8988T (cell line): ENCODE measurements at places on chromosomes 4 and X.

DNA sequence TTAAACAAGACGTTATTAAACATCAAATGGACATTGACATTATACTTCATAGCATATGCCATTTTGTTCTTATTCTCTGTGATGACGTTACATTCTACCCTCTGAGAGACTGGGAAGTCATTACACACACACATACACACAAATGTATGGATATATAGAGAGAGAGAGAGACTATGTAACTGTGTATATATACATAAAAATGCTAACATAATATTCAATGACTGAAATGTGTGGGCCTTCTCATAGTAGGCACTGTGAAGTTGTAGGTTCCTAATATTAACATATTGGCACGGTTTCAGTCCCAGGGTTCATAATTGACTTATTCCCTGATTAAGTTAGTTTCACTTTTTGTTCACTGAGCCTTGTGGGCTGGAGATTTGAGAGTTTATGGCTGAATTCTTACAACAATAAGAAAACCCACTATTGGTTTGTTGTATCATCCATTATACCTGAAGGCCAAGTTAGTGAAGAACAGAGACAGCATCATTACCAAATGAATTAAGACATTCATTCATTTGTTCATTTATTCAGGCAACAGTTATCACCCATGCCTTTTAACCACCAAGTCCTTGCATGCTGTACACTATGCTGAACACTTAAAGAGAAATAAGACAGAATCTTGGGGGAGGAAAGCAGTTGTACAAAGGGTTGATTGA lies 68.5 kb downstream of the GAB1 start:
- no peak for DNase-seq

DNA sequence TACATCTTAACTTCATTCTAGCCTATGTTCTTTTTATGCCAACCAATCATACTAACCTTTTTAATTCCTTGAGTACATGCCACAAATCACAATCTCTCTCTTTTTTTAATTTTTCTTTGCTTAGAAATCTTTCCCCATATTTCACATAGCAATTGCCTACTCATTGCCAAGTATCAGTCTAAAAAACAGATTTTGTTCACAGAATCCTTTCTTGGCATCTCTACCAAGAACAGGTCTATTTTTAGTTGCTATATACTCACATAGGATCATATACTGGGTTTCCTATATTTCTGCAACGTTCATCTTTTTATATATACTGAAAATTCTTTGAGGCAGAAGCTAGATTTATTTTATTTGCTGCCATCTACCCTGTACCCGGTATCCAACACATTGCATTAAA lies 292.1 kb downstream of the GASK1B start:
- no peak for DNase-seq

DNA sequence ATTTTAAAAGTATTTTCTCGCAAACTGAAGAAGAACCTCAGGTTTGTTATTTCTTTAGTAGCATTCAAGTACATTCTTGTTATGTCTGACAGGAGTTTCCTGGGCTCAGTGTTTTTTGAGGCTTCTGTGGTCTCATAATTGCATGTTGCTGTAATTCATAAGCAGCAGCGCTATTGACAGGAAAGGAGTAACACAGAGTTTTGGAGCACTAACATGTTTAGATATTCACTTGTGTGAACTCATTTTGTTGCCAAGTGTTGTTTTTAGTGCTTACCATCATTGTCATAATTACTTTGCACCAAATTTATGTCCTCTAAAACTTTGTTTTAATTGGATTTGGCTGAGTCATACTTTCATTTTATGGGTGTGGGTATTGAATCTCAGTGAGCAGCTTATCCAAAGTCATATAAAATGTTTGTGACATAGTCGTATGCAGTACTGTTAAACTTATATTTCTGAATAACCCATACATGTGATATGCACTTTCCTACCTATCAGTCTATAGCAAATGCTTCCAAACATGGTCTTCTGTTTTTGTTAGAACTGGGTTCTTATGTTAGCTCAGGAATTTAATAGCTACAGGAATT lies 358.7 kb upstream of the CTSO start:
- no peak for DNase-seq

DNA sequence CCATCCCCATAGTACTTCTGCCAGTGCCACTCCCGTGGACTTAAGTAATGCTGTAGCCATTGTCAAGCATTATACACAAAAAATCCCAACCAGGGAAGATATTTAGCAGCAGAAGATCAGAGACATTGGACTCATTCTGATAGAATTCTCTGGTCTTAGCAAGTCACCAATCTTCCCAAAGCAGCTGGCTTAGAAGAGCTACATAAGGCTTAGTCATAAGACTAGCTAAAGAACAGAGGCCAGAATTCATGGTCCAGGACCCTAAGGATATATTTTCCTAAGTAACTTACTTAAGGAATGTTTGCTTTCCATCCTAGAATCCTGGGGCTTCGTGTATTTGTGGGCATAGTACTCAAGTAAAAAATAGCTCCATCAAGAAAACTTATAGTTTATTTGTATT lies 100.3 kb upstream of the SLIT2 start:
- no peak for DNase-seq

DNA sequence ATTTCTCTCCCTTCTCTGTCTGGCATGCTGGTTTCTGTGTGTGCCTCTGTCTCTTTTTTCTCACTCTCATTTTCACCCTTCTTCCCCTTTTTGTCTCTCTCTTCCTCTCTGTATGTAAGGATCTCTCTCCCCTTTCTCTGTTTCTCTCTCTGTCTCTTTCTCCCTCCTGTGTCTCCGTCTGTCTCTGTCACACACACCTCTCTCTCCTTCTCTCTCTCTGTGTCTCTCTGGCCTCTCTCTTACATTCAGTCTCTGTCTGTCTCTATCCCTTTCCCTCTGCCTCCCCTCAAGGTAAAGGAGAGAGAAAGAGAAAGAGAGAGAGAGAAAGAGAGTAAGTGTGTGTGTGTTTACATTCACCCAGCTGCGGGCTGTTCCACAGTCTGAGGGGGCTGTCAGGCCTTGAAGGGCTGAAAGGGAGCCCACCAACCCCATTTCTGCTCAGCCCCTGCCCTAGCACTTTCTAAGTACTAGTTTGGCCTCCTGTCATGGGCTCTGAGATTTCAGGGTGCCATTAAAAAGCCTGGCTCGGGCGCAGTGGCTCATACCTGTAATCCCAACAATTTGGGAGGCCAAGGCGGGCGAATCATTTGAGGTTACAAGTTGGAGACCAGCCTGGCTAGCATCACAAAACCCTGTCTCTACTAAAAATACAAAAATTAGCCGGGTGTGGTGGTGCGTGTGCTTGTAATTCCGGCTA lies 9.6 kb upstream of the TSPYL2 start:
- no peak for DNase-seq

DNA sequence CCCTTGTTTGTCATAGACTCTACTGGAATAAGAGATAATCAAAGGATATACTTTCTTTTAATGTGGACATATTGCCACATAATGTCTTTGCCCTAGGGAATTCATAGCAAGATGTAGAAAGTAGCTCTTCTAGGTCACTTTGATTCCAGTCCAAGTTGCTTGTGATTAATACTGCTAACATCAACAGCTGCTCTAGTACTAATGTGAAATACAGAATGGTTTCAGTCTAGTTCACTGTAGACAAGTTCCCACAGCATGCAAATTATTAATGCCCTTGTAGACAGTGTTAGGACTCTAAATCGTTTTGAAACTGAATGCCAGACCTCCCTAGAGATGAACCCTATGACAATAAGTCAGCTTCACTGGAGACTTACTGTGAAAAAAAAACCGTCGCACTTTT lies 494.6 kb upstream of the ATOH1 start:
- DNase-seq, result no peak

DNA sequence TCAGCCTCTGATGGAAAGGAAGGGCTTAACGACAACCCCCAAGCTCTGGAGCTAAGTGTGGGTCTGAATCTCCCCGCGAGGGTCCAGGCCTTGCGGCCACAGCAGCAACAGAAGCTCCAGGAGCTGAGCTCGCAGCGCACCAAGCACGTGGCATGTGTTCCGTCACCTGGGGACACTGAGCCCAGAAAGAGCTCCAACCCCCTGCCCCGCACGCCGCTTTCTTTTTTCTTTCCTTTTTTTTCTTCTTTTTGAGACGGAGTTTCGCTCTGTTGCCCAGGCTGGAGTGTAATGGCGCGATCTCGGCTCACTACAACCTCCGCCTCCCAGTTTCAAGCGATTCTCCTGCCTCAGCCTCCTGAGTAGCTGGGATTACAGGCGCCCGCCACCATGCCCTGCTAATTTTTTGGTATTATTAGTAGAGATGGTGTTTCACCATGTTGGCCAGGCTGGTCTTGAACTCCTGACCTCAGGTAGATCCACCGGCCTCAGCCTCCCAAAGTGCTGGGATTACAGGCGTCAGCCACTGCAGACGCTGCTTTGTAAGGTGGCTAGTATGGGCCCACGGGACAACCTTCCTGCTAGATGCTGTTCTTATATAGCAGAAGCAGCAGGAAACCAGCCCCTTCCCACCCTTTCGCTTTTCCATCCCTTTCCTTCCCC lies 685 bp upstream of the TNIP2 start:
- no peak for DNase-seq

GRCh38 chr4:13601048-13601447 lies 26.5 kb downstream of the BOD1L1 start:
- no peak for DNase-seq

DNA sequence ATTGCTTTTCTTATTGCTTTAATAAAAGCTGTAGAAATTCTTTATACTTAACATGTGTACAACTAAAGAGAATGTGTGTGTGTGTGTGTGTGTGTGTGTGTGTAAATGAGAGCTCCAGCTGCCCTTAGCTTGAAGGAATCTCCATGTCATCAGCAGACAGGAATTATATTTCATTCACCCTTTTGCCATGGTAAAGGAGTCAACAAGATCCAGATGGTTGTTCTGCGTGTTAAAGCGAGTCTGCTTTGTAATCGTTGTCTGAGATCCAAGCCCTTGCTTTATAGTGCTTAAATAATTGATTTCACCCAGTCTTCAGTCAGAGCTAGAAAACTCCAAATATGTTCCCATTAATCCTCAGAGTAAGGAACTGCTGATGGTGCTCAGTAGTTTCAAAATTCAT lies 285.5 kb downstream of the PDGFC start:
- no peak for DNase-seq
